ENCODE measurements at places on chromosomes 7 and 10.

GRCh38 chr7:139775829-139776266 is 1.9 kb downstream of the HIPK2 start:
- DNase-seq: peak; percentile 89

GRCh38 chr7:69243016-69243415 is 355.3 kb upstream of the AUTS2 start:
- DNase-seq: no peak

DNA sequence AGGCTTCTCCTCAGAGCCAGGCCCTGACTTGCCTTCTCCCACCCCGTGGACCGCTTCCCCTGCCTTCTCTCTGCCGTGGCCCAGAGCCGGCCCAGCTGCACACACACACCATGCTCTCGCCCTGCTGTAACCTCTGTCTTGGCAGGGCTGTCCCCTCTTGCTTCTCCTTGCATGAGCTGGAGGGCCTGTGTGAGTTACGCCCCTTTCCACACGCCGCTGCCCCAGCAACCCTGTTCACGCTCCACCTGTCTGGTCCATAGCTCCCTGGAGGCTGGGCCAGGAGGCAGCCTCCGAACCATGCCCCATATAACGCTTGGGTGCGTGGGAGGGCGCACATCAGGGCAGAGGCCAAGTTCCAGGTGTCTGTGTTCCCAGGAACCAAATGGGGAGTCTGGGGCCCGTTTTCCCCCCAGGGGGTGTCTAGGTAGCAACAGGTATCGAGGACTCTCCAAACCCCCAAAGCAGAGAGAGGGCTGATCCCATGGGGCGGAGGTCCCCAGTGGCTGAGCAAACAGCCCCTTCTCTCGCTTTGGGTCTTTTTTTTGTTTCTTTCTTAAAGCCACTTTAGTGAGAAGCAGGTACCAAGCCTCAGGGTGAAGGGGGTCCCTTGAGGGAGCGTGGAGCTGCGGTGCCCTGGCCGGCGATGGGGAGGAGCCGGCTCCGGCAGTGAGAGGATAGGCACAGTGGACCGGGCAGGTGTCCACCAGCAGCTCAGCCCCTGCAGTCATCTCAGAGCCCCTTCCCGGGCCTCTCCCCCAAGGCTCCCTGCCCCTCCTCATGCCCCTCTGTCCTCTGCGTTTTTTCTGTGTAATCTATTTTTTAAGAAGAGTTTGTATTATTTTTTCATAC is 38.0 kb downstream of the LIMK1 start:
- no peak for DNase-seq

DNA sequence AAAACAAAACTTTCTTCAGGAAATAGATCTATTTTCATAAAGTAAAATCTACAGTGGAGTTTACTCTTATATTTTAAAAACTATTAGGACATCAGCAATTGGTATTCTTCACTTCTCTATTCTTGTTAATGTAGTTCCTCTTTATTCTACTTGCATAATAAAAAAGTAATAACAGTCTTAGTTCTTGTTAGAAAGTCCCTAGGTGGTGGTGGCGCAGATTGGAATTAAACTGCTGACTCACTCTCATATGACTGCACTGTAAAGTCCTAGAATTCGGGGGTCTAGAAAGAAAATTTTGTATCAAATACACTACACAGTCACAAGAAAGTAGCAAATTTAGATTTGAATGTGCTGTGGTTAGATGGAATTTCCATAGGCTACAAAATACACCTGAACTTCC is 44.6 kb upstream of the TES start:
- DNase-seq: no peak

- no peak for DNase-seq
These were observed 8.1 kb downstream of the PRKRIP1 start for GRCh38 chr7:102404005-102404861.

DNA sequence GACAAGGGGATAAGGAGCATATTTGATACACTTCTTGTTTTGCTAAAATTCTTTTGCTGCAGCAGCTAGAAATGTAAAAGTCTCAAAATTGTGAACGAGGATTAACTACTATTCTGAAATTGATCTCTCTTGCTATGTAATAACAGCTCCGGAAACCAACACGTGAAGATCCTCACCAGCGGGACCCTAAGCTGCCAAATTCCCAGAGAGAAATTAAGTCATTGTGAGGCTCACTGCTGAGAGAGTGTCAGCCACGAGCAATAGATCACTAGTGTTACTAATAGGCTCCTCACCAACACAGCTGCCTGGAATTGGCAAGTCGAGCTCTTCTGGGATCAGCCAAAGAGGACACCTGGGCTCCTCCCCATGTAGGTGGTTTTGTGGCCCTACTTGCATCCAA is 5.6 kb upstream of the VWA2 start:
- DNase-seq: no peak

- no peak for DNase-seq
These were observed 70.6 kb upstream of the PLXDC2 start for GRCh38 chr10:19745672-19746071.

GRCh38 chr10:98485959-98486358 is 39.2 kb upstream of the HPS1 start:
- no peak for DNase-seq

All from left kidney (tissue), 8 donors.